HT1080 (cell line): ENCODE measurements at places on chromosomes 6 and 20. TPM values are rescaled to one million over a fixed set of nuclear protein-coding genes. Genes with fewer than 3 reads are reported as not detected.

FAM50B gene
- not detected in 2 replicates for total RNA-seq

SIGLEC1 gene
- total RNA-seq = not detected in 2 replicates

GUCA1A gene
- total RNA-seq = not detected in 2 replicates

PGBD1 gene
- 6.1 and 6.2 TPM in 2 replicates for total RNA-seq

- DNase-seq = peak; percentile 17
Measured at GRCh38 chr6:78746457-78746856, 120.9 kb upstream of the IRAK1BP1 start.

GRCh38 chr6:90106449-90106848 lies 190.2 kb downstream of the BACH2 start:
- DNase-seq = no peak

- DNase-seq = no peak
Measured at GRCh38 chr6:168217216-168217879, 102.2 kb downstream of the DACT2 start.

- DNase-seq = peak; percentile 46
Measured at GRCh38 chr6:33927616-33928015, 123.8 kb upstream of the MLN start.
